NCI-H2029 treated with DMSO at 0.1 percent for 48 hours (cell line): ENCODE measurements at places on chromosomes 3 and 15.

GRCh38 chr15:83436513-83437158, 10.5 kb upstream of the SH3GL3 start:
- DNase-seq: no peak

DNA sequence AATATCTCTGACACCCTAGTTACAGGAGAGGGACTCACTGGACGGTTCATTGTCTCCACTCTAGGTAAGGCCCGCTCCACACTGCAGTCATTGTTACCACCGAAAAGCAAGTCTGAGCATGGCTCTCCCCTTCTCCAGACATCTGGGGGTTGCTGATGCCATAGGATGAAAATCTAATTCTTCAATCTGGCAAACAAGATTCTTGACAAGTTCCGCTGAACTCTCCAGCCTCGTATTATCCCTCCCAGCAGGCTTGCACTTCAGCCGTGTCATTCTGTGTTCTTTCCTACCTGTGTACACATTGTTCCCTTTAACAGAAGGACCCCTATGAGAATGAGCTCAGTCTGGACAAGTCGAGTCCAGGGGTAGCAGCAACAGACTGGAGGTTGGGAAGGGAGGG, 152.3 kb upstream of the NR2E3 start:
- DNase-seq: no peak

DNA sequence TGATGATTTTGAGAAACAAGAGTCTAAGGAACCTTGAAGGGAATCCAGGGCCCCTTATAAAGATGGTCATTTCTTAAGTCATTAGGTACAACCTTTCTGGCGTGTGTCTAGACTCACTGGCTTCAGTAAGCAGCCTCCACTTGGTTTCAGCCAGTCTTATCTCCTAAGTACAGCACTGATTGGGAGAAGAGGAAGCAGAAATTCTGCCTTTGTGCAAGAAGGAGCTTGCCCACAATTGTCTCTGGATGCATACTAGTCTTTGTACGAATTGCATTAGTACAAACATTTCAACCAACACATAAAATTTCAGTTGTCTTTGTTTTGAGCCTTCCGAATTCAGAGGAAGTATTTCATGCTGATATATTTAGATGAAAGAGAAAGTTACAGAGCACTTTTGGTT, 139.4 kb downstream of the SLCO3A1 start:
- no peak for DNase-seq

- DNase-seq: no peak
Measured at GRCh38 chr15:90142216-90143165, 40.2 kb upstream of the IDH2 start.

GRCh38 chr15:43383070-43383469, 12.2 kb downstream of the TUBGCP4 start:
- no peak for DNase-seq

- no peak for DNase-seq
Measured at GRCh38 chr15:38627689-38628277, 63.2 kb upstream of the RASGRP1 start.

- no peak for DNase-seq
Measured at GRCh38 chr15:56337084-56337725, 28.0 kb upstream of the TEX9 start.

DNA sequence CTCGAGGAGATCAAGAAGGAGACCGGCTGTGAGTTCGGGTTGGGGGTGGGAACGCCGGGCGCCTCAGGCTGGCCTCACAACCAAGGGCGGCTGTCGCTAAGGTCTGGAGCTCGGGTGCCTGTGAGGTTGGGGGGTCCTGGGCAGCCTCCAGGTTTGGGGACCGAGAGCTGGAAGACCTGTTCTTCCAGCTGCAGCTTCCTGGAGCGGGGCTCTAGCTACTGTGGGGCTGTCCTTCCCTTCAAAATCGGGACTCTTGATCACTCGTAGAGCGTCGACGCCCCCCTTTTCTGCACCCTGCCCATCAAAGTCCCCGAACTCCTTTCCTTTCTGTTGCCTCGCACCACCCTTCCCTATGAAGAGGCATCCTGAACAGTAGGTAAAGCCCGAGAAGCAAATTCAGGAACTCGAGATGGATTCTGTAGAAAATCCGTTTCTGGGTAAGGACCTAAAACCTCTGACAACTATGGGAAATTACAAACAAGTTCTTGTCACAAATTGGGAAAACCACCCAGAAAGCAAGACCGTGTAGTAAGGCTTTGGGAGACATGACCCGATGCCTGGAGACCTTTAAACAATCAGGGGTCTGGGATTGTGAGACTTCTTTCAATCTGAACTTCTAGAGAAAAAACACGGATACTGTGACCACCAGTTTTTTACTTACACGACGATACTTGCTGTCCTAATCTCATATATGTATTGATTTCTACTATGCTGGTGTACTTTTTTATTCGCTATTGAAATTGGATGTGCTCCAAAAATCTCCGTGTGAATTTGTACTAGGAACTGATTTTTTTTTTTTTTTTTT, 556 bp downstream of the CHP1 start:
- no peak for DNase-seq

GRCh38 chr15:94366781-94367180, 135.4 kb downstream of the MCTP2 start:
- DNase-seq: no peak

DNA sequence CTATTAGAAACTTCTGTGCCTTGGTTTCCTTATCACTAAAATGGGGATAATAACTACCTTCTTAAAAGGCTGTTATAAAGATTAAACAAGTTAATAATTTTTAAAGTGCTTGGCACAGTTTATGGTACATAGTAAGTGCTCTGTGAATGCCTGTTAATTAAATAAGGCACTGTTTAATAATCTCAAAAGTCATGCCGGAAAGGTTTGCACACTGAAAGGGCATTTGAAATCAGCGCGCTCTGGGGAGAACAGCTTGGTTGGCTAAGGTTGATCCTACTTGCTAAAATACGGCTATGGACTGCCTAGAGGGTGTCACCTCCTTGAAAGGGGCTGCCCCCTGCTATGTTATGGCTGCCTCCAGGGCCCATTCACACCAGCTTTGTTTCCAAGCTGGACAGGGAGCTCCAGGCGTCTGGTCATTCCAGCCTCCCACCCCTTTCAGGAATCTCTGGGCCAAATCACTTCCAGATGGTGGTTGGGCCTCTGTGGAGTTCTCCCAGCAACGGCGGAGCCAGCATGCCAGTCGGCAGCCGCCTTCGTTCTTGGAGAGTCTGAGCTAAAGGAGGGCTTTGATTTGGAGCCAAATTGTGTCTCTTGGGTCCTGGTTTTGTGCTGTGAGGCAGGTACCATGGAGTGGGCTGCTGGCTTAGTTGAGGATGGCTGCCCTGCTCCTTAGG, 5.9 kb downstream of the FLNB start:
- DNase-seq: no peak

DNA sequence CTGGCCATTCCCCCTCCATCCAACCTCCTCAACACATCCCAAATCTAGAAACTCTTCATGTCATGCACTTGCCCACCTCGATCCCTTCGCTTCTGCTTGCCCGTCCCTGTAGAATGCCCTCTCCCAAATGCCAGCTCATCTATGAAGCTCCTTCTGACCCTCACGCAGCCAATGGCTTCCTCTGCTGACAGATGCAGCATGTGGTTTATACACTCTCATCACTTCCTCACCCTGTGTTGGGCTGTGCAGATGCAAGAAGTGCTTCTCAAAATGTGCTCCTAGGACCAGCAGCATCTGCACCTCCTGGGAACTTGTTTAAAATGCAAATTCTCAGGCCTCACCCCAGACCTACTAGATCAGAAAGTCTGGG, 51.7 kb downstream of the SEMA5B start:
- no peak for DNase-seq

GRCh38 chr15:38021259-38021658, 86.8 kb downstream of the TMCO5A start:
- no peak for DNase-seq

- no peak for DNase-seq
Measured at GRCh38 chr3:13178107-13178506, 104.9 kb upstream of the IQSEC1 start.

- DNase-seq: no peak
Measured at GRCh38 chr15:101384276-101384675, 89.2 kb upstream of the SNRPA1 start.

DNA sequence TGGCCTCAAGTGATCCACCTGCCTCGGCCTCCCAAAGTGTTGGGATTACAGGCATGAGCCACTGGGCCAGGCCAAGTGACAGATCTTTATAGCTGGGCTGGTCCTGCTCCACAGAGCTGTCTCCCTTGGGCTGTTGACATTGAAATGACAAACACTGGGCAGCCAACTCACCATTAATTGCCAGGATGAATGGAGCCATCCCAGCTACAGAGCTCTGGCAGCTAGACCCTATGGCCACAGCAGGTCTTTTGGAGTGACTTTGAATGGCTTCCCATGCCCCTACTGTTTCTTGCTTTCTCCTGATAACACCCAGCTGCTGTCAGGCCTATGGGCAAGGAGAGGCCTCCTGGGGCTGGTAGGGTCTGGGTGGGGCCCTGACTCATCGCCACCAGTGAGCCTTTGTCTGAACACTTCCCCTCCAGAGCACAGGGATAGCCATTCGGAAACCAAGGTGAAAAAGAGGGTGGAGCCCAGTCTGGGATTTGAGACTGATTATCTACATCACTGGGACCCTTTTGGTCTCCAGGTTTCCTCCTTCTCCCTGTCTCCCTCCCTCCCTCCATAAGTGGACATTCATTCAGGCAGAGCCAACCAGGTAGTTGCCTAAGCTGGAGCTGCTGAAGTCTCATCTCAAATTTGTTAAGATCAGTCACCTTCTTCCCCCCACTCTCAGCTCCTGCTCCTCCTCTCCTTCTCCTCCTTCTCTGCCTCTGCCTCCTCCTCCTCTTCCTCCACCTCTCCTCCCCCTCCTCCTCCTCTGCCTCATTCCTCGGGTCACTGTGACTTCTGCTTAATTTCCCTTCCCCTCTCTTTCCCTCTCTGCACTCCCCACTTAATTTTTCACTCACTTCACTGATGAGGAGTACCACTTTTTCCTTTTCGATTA, 34.0 kb downstream of the BHLHE40 start:
- DNase-seq: no peak

GRCh38 chr3:12574131-12574530, 17.2 kb downstream of the MKRN2 start:
- DNase-seq: no peak

GRCh38 chr3:161894657-161895056, 398.0 kb downstream of the OTOL1 start:
- no peak for DNase-seq

- no peak for DNase-seq
Measured at GRCh38 chr3:149417174-149417573, 39.7 kb upstream of the TM4SF1 start.

DNA sequence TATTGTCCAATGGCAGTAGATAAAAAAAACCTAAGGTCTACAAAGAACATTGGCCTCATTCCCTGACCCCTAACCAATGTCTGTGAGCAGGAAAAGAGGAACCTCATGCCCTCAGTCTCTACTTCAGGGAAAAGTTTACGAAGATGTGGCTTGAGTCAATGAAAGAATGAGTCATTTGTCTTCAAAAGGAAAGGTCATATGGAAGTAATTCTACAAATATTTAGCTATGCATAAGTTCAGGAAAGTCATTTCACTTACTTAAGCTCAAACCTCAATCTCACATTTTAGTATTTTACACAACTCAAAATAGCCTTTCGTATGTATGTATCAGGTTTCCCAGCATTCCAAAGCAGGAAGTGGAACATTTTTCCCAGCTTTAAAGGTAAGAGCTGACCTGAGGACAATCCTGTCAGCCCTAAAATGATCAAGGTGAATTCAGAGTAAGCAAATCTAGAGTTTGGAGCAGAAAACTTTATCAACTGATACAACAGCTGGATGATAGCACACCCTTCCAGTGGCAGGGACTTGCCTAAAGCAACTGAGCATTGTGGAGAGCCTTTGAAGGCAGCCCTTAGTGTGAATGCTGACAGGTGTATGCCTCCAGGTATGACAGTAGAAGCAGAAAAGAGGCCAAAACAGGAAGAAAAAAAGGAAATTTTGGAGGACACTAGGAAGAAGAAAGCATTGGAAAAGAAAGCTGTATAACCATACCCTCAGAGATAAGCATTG, 53.9 kb upstream of the ACKR4 start:
- no peak for DNase-seq

DNA sequence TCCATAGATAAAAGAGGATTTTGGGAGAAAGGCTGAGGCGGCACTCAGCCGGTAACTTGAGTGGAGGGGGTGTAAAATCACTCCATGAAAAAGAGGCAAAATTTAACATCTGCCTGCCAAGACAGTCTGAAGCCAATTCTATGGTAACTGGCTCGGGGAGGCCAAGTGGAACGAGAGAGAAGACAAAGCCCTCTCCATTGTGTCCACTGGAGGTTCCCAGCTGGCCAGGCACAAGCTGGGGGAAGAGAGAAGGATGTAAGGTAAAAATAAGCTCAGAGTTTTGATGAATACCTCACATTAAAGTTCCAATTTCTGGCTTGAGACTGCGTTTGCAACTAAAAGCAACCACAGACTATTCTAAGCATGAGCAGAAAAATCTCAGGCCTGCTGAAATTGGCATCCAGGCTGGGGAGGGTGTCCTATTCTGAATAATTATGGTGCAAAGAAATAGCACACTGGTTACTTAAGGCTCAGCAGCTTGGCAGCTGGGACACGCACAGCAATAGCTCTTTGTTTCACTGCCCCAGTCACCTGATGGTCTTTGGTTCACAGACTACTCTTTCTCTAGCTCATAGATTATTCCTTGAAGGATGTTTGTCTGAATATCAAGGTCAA, 48.8 kb downstream of the CHRD start:
- no peak for DNase-seq

- DNase-seq: no peak
Measured at GRCh38 chr15:94395640-94396039, 164.3 kb downstream of the MCTP2 start.

GRCh38 chr15:85007741-85008397, 26.2 kb downstream of the PDE8A start:
- DNase-seq: no peak

DNA sequence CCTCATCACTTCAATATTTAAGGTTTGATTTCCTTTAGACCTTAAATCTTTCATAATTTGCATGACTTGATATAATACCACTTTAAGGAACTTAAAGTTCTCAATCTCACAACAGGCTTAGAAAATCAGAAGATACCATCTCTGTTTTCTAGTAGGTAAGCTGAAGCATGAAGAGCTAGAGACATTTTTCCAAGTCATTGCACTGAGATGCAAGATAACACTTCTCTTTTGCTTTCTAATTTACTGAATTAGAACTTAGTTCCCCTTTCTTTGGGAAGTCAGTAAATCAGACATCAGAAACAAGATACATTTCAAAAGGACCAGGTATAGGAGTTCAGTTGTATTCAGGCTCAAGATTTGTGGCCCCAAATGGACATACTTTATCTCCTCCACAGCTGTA, 79.7 kb downstream of the DZIP3 start:
- DNase-seq: no peak

- DNase-seq: no peak
Measured at GRCh38 chr15:75631935-75632334, 6.4 kb upstream of the SNUPN start.

- no peak for DNase-seq
Measured at GRCh38 chr3:40021338-40021737, 211.9 kb downstream of the MYRIP start.

- no peak for DNase-seq
Measured at GRCh38 chr15:61049028-61049427, 180.1 kb downstream of the RORA start.

- DNase-seq: no peak
Measured at GRCh38 chr3:72655131-72655551, 193.1 kb downstream of the SHQ1 start.
